Activated naive CD8-positive, alpha-beta T cell treated with anti-CD3 and anti-CD28 coated beads for 36 hours (primary cell): ENCODE measurements at places on chromosomes 2 and 18. TPM values are rescaled to one million over a fixed set of nuclear protein-coding genes. Genes with fewer than 3 reads are reported as not detected.

ADRA2B gene
- 0.29 TPM for total RNA-seq

PSMA8 gene
- 3.6 TPM for total RNA-seq

UGT1A4 gene
- total RNA-seq, result not detected

IKZF2 gene
- total RNA-seq, result 13.0 TPM

CCDC85A gene
- not detected for total RNA-seq

ACVR1C gene
- 0.99 TPM for total RNA-seq

PAPOLG gene
- total RNA-seq, result 12.5 TPM

TFCP2L1 gene
- total RNA-seq, result 0.06 TPM

HEATR5B gene
- total RNA-seq, result 14.6 TPM

RAB6C gene
- not detected for total RNA-seq

SOCS6 gene
- 2.2 TPM for total RNA-seq

- no peak for DNase-seq
Observed at GRCh38 chr2:27147935-27148334, 869 bp upstream of the TCF23 start.

- DNase-seq, result no peak
Observed at GRCh38 chr18:76518123-76518859, 23.2 kb upstream of the ZNF516 start.

DNA sequence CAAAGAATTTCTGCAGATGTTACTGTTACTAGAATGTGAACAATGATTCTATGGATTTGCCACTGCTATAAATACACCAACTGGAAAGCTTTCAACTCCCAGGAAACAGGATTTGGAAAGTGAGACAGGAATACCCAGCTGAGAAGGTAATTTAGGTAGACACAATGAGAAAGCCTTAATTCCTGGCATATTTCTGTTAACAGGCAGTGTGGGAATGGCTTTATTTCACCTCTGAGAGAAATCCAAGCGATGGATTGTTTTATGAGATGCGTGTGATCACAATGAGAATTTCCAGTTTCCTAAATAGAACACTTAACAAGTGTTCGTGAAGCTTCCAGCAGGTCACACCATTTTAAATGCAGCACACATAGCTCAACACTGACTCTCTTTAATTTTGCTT lies 133.0 kb downstream of the SLC8A1 start:
- DNase-seq, result no peak

GRCh38 chr2:32780961-32781360 lies 153.1 kb downstream of the TTC27 start:
- no peak for DNase-seq

- no peak for DNase-seq
Observed at GRCh38 chr2:232666051-232666805, 30.9 kb upstream of the GIGYF2 start.

- DNase-seq, result no peak
Observed at GRCh38 chr2:102424754-102425153, 1.8 kb downstream of the IL18RAP start.

- no peak for DNase-seq
Observed at GRCh38 chr2:208268156-208268952, 2.3 kb downstream of the PIKFYVE start.

GRCh38 chr2:232927032-232927792 lies 57.1 kb downstream of the SNORC start:
- no peak for DNase-seq

GRCh38 chr2:143162997-143163396 lies 33.8 kb downstream of the ARHGAP15 start:
- no peak for DNase-seq

- no peak for DNase-seq
Observed at GRCh38 chr18:22591222-22591621, 173.5 kb upstream of the CTAGE1 start.

DNA sequence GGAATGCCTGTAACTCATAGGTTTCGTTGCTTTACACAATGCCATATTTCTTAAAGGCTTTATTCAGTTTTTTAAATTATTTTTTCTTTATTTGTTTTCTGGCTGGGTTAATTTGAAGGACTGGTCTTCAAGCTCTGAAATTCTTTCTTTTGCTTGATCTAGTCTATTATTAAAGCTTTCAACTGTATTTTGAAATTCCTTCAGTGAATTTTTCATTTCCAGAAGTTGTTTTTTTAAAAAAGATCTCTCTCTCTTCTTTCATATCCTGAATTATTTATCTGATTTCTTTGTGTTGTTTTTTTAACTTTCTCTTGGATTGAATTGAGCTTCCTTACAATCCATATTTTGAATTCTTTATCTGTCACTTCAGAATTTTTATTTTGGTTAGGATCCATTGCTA lies 239.9 kb upstream of the CTAGE1 start:
- no peak for DNase-seq

DNA sequence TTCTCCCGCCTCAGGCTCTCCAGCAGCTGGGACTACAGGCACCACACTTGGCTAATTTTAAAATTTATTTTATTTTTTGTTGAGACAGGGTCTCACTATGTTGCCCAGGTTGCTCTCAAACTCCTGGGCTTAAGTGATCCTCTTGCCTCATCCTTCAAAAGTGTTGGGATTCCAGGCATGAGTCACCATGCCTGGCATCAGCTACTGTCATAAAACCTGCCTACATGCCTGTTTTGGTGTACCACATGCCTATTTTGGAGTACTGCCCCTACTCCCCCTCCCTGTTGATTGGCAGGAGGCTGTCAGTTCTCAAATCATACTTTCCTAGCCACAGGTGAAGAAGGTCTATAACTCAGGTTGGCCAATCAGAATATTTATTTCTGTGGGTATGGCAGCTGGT lies 64.0 kb downstream of the CHST9 start:
- DNase-seq, result no peak

DNA sequence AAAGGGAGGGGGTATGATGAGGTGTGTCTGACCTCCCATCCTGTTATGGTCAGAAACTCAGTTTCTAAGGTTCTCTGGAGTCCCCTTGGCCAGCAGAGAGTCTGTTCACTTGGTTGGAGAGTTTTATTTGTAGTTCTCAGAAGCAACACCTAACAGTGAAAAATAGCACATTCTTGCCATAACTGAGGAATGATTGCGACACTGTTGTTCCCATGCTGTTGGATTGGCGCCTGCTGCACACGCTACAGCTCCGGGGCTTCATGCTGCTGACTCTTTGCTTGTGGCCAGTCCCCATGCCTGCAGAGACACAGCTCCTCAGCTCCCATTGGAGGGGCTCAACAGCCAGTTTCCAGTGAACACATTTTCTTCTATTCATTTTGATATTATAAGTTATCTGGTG lies 42.1 kb downstream of the TPGS2 start:
- DNase-seq, result no peak
